ENCODE measurements at places on chromosomes 5 and 9. TPM values are rescaled to one million over a fixed set of nuclear protein-coding genes. Genes with fewer than 3 reads are reported as not detected.

The LCN15 gene
- not detected for total RNA-seq

The WDR31 gene
- 6.2 TPM for total RNA-seq

The SLCO4C1 gene
- total RNA-seq: 18.8 TPM

The CER1 gene
- total RNA-seq: not detected

The SEMA6A gene
- total RNA-seq: 17.7 TPM

The F12 gene
- 1.4 TPM for total RNA-seq

The FOXD4L5 gene
- total RNA-seq: not detected

The CARTPT gene
- total RNA-seq: not detected

The ZFP37 gene
- 2.4 TPM for total RNA-seq

The PCDHB16 gene
- 9.2 TPM for total RNA-seq

The LRRC19 gene
- 0.28 TPM for total RNA-seq

The MARVELD2 gene
- 39.6 TPM for total RNA-seq

The CNTFR gene
- total RNA-seq: 3.3 TPM

The OBP2B gene
- not detected for total RNA-seq

The RNF180 gene
- total RNA-seq: 24.4 TPM

The SPATA31D4 gene
- total RNA-seq: not detected

The IRX4 gene
- not detected for total RNA-seq

The ADAMTSL2 gene
- total RNA-seq: 11.1 TPM

The ANKRD31 gene
- total RNA-seq: 0.51 TPM

The PCDHA10 gene
- 0.48 TPM for total RNA-seq

The PLPP1 gene
- total RNA-seq: 129 TPM

The DBH gene
- 0.06 TPM for total RNA-seq
